ENCODE measurements at places on chromosomes 1 and 21. TPM values are rescaled to one million over a fixed set of nuclear protein-coding genes. Genes with fewer than 3 reads are reported as not detected.
A peak's percentile ranks its signal among the peaks of the same experiment; 100 is the strongest.

GRCh38 chr1:210405316-210405715 lies 76.6 kb downstream of the HHAT start:
- no peak for DNase-seq

DNA sequence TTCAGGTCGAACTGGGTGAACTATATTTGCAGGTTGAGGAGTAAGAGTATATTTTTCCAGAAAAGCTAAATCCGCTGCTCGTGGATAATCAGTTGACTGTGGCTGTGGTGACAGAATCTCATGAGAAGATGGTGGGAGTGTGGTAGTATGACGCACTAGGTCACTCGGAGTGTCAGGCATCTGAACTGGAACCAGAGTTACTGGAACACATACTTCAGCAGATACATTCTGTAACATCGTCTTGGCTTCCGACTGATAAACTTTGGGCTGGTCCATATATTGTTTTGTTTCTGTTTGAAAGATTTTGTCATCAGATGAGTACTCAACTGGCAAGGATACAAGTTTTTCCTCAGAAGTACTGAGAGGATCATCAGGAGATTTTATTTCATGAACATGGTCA lies 13.0 kb upstream of the ASPM start:
- no peak for DNase-seq

DNA sequence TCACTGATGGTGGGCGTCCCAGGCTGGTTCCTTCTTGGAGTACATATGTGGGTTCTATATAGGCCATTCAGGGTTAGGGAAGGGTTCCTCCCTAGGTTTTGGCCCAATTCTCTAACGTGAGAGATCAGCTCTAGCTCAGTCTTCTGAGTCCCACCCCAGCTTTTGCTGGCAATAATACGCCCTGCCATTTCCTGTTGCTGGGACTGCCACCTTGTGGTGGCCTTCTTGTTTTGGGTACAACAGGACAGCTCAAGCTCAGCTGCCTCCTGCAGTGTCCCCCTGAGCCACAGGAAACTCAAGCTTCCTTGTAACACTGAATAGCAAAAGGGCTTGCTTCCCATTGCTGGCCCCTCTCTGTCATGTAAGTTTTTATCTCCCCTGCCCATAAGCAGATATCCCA lies 77.8 kb downstream of the BACH1 start:
- no peak for DNase-seq

- DNase-seq: no peak
Measured at GRCh38 chr1:116154536-116154935, 43.3 kb downstream of the MAB21L3 start.

- DNase-seq: no peak
Measured at GRCh38 chr1:33331444-33332356, 10.8 kb upstream of the A3GALT2 start.

- DNase-seq: peak; percentile 66
Measured at GRCh38 chr1:107750364-107750959, 214.5 kb downstream of the VAV3 start.

DNA sequence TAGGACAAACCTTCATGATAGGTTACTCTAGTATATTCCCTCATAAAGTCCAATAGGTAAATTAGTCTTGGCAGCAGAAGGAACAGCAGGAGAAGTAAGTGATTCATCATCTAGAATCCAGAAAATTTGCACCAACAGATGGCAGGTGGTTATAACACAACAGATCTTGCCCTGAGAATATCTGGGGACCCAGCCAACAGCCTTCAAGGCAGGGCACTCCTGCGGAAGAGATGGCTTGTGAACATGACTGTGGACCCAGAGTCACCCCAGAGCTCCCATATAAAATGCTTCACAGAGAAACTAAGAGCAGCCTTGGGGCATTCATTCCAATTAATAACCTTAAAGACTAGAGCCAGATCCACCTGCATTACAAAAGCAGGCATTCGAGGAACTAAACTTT lies 7.9 kb upstream of the PLA2G2C start:
- no peak for DNase-seq

DNA sequence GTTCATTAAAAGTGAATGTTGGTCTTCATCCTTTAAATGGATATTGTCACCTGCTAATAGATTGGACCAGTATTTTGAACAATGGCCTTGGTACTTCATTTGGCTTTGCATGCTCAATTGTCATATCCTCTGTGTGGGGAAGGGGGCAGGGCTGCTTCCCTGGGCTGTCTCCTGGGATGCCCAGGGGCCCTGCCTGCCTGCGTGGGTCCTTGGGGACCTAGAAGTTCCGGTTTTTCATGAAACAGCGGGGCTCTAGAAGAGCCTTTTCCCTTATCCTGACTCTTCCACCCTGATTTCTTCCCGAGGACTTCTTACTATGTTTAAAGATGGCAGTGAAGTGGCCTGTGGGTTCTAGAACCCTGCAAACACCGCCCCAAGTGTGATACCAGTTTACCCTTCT lies 97.5 kb downstream of the DISC1 start:
- no peak for DNase-seq

- DNase-seq: no peak
Measured at GRCh38 chr1:156711011-156711817, 5.8 kb upstream of the CRABP2 start.

GRCh38 chr1:192357924-192358323 lies 41.1 kb downstream of the RGS21 start:
- DNase-seq: no peak

DNA sequence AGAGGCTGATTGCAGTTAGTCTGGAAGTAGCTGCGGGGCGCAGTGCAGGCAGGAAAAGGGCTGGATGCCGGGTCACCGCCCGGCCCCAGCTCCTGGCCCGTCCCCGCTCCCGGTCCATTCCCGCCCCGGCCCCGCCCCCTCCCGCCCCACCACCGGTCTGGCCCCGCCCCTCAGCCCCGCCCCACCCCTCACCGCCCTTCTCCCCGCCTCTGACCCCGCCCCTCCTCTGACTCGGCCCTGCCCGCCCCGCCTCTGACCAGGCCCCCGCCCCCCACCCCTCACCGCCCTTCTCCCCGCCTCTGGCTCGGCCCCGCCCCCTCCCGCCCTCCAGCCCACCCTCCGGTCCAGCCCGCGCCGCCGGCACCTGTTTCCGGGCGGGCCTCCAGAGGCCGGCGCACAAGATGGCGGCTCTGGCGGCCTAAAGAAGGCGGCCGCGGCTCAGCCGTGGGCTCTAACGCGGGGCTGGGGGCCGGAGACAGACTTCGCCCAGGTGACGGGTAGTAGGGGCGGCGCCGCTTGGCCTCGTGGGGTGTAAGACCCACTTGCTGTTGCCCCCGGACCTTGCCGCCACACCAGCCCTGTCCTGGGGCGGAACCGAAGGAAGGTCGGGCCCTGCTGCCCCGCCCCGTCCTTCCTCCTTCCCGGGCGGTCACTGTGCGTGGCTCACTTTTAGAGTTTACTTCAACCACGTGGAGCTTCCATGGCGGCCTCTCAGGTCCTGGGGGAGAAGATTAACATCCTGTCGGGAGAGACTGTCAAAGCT lies at the start of gene UBIAD1:
TSS of gene UBIAD1 (plus strand) at position 367 of the 763 bp plus-strand sequence. CDS start at position 701, 334 bp downstream.
- DNase-seq: peak; percentile 87

- DNase-seq: no peak
Measured at GRCh38 chr1:204896023-204896422, 25.4 kb downstream of the NFASC start.

The SCYL3 gene
- total RNA-seq: 21.2 TPM

The PROK1 gene
- total RNA-seq: 9.3 TPM
